ENCODE measurements at places on chromosomes 12 and 14.
A peak's percentile ranks its signal among the peaks of the same experiment; 100 is the strongest.

GRCh38 chr12:18165422-18165871 is 75.5 kb upstream of the RERGL start:
- no peak for DNase-seq

DNA sequence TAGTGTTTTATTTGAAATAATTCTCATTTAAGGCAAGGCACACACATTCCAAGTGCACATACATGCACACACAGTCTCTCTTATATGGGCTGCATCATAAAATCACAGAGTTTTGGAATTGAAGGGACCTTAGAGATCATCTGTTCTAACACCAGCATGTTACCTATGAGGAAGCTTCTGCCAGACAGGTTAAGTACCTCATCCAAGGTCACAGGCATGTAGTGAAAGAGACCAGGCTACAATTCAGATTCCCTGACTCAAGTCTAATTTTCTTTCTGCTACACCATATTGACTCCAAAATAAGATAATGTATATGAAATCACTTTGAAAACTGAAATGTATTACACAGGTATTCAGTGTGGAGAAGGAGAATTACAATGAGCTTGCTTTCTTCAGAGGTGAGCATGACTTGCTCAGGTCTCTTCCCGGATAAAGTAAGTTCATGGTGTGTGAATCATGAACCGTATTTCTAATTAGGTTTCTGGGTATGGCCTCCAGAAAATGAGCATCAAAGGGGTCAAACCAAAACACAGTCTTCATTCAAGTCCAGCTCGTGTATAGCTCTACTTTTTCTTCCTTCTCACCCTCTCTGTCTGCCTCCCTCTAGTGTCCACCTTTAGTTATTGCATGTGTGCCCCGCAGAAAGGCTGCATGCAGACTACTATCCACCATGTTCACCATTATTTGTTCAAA is 411.9 kb downstream of the FUT8 start:
- peak; percentile 47 for DNase-seq

GRCh38 chr14:54857830-54858269 is 44.8 kb downstream of the GCH1 start:
- no peak for DNase-seq

- no peak for DNase-seq
These were observed 12.5 kb downstream of the PCNX1 start for GRCh38 chr14:70919774-70920173.

- no peak for DNase-seq
These were observed 121.7 kb downstream of the PAPOLA start for GRCh38 chr14:96623676-96624484.

GRCh38 chr12:52382854-52383253 is 2.6 kb downstream of the KRT84 start:
- no peak for DNase-seq

GRCh38 chr14:23910101-23910875 is 43.3 kb upstream of the DHRS4 start:
- DNase-seq = peak; percentile 48

- DNase-seq = no peak
These were observed 38.1 kb downstream of the CIT start for GRCh38 chr12:119838826-119839600.

- DNase-seq = peak; percentile 85
These were observed 14.7 kb upstream of the ZNF385A start for GRCh38 chr12:54398995-54399793.

DNA sequence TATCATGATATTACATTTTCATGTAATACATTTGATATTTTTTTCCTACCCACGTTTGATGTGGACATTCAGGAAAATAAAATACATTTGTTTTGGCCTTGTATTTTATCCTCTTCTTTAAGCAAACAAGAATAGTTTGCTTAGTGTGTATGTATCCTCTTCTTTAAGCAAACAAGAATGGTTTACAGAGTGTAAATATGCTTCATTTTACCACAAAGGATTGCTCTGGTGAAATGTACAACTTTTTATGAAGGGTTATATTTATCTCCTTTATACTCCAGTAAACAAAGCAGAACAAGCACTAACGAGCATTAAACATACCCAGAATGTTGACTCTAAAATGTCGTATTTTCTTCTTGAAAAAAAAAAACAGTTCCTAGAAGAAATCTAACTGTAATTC is 244.7 kb downstream of the KCNH5 start:
- no peak for DNase-seq

GRCh38 chr12:99704458-99704857 is 56.9 kb downstream of the GARIN6 start:
- no peak for DNase-seq

GRCh38 chr12:82740129-82741000 is 53.7 kb downstream of the TMTC2 start:
- DNase-seq = no peak

GRCh38 chr14:47778631-47779030 is 103.2 kb upstream of the MDGA2 start:
- no peak for DNase-seq

DNA sequence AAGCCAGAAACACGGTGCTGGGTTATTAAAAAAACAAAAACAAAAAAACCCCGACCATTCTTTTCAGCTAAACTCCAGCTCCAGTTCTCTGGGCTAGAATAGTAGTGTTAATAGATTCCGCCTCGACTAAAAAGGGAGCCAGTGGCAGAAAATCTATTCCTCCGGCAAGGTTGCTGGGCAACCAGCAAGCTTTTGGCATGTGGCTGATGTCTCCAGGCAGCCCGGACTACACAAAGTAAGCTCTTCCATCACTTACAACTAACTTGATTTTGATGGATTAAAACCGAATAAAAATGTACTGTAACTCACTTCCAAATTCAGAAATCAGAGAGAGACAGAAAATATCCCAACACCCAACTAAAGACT is 126.4 kb upstream of the FOXN3 start:
- peak; percentile 21 for DNase-seq

DNA sequence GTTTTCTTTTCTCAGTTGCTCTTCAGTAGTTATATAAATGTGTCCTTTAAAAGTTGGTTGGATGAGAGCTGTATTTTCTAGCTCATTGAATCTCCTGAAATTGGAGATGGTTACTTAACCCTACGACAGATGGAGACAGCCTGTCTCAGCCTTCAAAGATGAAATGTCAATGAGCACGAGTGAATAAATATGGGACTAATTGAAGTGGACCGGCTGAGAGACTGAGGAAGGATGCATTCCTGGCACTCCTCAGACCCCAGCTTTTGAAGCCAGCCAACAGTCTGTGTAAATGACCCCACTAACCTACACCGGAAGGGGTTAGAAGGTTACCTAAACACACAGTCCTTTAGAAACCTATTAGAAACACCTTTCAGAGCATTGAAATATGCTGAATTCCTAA is 46.6 kb downstream of the PDZRN4 start:
- no peak for DNase-seq

GRCh38 chr12:124311292-124312109 is 16.6 kb downstream of the RFLNA start:
- no peak for DNase-seq

- DNase-seq = no peak
These were observed 2.3 kb upstream of the CEBPE start for GRCh38 chr14:23121361-23121771.

- peak; percentile 14 for DNase-seq
These were observed 89.0 kb upstream of the SFSWAP start for GRCh38 chr12:131621701-131622421.

GRCh38 chr12:106780010-106780631 is 5.6 kb downstream of the RIC8B start:
- DNase-seq = no peak

DNA sequence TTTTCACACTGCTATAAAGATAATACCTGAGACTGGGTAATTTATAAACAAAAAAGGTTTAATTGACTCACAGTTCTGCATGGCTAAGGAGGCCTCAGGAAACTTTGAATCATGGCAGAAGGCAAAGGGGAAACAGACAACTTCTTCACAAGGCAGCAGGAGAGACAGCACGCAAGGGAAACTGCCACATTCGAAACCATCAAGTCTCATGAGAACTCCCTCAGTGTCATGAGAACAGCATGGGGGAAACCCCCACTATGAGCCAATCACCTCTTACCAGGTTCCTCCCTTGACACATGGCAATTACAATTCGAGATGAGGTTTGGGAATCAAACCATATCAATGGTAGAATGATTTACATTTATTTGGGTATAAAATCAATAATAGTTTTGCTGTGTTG is 558.5 kb downstream of the TMTC2 start:
- DNase-seq = no peak

- DNase-seq = no peak
These were observed 74.6 kb upstream of the TBX5 start for GRCh38 chr12:114480337-114481199.

DNA sequence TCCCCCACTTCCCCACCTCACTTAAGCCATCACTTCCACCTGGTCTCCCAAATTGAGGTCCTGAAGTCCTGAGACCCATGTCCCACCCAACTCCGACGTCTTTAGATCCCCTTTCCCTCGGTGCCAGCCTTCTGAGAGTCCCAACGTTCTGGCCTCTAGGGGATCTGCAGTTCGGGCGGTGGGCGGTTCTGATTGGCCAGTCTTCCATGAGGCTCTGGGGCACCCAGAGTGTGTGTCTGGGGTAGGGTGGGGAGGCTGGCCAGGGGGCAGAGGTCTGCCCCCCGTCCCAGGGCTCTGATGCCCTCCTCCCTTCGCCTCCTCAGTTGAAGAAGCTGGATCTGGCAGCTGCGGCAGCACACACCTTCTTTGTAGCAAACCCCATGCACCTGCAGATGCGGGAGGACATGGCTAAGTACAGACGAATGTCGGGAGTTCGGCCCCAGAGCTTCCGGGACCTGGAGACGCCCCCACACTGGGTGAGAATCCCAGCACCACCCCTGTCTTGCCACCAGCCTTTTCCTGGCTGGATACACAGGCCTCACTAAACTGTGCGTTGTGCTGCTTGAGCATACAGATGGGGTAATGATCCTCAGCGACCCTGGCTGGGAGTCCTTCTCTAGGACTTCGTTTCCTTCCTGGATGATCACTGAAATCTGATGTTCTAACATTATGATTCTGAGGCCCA is 1.5 kb downstream of the P3H3 start:
- no peak for DNase-seq

GRCh38 chr14:99549684-99550083 is 54.3 kb downstream of the CCDC85C start:
- DNase-seq = no peak

GRCh38 chr12:28457785-28458184 is 267.5 kb downstream of the CCDC91 start:
- no peak for DNase-seq

GRCh38 chr12:44477331-44477980 is 398.7 kb downstream of the NELL2 start:
- no peak for DNase-seq

GRCh38 chr12:40742041-40742440 is 49.8 kb downstream of the CNTN1 start:
- no peak for DNase-seq

GRCh38 chr12:43241986-43242385 is 310.0 kb downstream of the ADAMTS20 start:
- no peak for DNase-seq

- DNase-seq = no peak
These were observed 270.4 kb upstream of the FAR2 start for GRCh38 chr12:28878629-28879028.

GRCh38 chr14:89296281-89296745 is 120.7 kb downstream of the FOXN3 start:
- DNase-seq = no peak

DNA sequence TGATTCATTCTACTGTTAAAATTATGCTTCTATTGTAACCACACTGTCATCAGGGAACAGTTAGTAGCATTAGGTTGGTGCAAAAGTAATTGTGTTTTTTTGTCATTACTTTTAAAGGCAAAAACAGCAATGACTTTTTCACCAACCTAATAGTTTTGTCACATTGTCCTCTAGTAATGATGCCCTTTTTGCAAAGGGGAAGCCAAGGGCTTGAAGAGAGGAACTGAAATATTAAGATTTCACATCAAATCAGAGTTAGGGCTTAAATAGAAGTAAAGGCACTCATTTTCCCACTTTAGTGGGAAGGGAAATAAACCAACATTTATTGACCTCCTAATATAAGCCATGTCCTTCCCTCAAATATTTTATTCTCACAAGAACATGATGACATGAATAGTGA is 273.7 kb downstream of the NRXN3 start:
- no peak for DNase-seq

DNA sequence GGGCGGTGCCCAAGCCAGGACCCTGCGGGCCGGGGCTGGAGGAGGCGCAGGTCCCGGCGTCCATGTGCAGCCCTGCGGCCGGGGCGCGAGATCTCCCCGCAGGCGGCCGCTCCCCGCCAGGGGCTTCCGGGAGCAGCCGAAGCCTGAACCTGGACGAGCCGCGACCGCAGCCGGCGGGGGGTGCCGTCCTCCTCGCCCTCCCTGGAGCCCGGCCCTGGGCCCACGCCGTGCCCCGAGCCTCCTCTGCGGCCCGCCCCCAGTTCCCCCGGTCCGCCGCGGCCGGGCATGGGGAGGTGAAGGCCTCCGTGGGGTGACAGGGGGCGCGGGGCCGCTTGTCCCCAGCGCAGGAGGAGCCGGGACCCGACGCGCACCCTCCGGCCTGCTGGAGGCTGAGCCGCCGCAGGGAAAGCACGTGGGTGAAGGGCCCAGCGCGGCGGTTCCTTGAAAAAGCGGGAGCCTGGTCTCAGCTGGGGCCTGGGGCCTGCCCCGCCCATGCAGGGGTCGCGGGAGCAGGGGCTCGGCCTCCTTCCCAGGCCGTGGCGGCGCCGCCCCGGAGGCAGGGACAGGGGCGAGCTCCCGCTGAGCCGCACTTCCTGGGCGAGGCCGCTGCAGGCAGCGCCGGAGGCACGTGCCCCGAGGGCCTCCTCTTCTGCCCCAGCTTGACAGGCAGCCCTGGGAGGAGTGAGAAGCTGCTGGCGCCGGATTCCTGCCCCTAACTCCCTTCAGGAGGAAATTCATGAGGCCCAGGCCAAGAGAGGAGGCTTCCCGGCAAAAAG is 55.6 kb upstream of the PPP2R5C start:
- DNase-seq = peak; percentile 37

- DNase-seq = no peak
These were observed 122.7 kb downstream of the PAPOLA start for GRCh38 chr14:96624661-96625425.

- no peak for DNase-seq
These were observed 32.2 kb downstream of the SNRPF start for GRCh38 chr12:95890958-95891357.

- no peak for DNase-seq
These were observed 588 bp upstream of the TWF1 start for GRCh38 chr12:43806737-43807072.

- DNase-seq = no peak
These were observed 65.8 kb downstream of the PPP2R5C start for GRCh38 chr14:101827286-101827685.

GRCh38 chr14:53055003-53055402 is 98.1 kb downstream of the DDHD1 start:
- peak; percentile 35 for DNase-seq

DNA sequence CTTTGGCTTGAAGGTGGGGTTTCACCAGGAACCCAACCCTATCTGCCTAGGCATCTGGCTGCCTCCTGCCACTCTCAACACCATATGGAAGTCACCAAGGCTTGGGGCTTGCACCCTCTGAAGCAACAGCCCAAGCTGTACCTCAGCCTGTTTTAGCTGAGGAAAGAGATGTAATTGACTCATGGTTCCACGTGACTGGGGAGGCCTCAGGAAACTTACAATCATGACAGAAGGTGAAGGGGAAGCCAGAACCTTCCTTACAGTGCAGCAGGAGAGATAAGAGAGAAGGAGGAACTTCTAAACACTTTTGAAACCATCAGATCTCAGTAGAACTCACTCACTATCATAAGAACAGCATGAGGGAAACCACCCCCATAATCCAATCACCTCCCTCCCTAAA is 26.9 kb downstream of the GLIPR1L1 start:
- DNase-seq = no peak

Measured in neuronal stem cell (in vitro differentiated cells).